ENCODE measurements at places on chromosomes 5 and 9.
A peak's percentile ranks its signal among the peaks of the same experiment; 100 is the strongest.

GRCh38 chr5:41871852-41872251 lies 1.6 kb upstream of the OXCT1 start:
- no peak for DNase-seq

DNA sequence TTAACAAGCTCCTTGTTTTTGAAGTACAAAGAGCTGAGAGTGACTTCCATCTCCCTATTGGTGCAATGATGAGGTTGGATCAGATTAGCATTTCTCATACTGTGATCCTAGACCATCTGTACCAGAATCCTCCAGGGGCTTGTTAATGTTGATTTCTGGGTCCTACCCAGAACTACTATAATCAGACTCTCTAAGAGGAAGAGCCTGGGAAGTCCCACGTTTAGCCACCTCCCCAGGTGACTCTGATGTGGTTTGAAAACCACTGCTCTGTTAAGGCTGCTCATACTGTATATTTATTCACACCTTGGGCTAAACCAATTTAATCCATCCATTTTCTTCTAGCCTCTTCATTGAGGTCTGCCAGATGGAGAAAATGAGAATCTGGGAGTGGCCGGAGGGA lies 49.6 kb upstream of the SMIM32 start:
- DNase-seq = no peak

- no peak for DNase-seq
Observed at GRCh38 chr5:89015409-89015808, 132.4 kb upstream of the MEF2C start.

- DNase-seq = no peak
Observed at GRCh38 chr9:14935106-14935751, 25.0 kb upstream of the FREM1 start.

DNA sequence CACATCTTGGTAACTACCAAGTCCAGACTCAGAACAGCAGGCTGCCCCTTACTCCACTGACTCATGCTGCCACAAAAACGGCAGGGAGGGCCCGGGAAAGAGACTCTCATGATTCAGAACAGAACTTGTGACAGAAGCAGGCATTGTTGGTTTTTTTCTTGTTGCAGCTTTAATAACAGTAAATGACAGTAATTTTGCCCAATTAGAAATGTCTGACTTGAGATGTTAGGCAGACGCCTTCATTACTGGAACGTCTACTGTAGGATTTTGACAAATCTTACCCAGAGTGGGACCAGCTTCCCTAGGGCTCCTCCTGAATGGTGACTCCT lies 77.9 kb downstream of the SEMA5A start:
- peak; percentile 5 for DNase-seq

GRCh38 chr9:82745919-82746318 lies 317.0 kb downstream of the RASEF start:
- no peak for DNase-seq

GRCh38 chr9:127644146-127644827 lies 32.2 kb downstream of the STXBP1 start:
- DNase-seq = no peak

DNA sequence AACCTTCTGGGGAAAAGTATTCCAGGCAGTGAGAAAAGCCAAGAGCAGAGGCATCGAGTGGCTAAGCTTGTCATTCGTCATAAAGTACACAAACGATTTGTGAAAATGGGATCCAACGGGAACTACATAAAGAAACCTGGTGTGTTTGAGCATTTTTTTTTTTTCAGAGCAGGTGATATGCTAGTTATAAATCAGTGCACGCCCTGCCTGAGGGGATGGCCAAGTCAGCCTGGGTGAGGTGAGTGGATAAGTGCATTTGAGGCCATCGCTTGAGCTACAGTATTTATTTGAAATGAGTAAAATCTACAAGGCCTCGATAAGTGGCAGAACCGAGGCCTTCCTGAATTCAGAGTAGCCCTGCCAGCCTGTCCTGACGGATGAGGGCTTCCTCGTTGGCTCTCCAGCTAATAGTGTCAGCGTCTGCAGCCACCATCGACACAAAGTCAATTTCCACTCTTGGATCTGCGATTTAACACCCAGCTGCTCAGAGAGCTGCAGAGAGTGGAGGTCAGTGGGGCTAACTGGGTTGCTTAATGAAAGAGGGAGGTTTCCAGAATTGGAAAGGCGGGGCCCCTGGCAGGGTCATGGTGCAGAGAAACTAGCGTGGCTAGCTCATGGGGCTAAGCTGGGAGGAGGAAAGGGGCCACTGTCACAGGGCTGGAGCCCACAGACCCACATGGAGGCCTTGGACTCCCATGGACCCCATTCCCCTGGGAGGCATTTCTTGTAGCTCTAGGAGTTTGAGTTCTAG lies 27.3 kb downstream of the PPARGC1B start:
- DNase-seq = no peak

DNA sequence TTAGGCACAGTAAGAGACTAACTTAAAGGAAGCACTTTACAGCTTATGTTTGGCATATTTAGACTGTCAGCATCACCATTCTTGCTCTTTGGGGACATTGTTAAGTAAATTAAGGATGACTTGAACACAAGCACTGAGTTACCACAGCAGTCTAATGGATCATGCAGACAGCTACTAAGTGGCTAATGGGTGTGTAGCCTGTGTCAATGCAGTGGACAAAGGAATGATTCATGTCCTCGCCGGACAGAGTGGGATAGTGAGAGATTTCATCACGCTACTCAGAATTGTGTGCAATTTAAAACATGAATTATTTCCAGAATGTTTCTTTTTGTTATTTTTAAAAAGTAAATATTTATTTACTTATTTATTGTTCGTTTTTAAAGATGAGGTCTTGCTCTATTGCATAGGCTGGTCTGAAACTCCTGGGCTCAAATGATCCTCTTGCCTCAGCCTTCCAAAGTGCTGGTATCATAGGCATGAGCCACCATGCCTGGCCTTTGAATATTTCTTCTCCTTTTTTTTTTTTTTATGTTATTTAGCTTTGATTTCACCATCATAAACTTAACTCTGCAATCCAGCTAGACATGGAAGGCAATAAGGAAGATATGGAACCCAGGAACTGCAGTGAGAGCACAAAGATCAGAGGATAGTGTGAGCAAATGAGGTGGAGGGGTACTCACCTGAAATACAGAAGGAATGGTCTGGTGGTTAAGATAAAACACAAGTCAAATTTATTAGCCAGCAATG lies 53.0 kb upstream of the KLF4 start:
- DNase-seq = peak; percentile 33

DNA sequence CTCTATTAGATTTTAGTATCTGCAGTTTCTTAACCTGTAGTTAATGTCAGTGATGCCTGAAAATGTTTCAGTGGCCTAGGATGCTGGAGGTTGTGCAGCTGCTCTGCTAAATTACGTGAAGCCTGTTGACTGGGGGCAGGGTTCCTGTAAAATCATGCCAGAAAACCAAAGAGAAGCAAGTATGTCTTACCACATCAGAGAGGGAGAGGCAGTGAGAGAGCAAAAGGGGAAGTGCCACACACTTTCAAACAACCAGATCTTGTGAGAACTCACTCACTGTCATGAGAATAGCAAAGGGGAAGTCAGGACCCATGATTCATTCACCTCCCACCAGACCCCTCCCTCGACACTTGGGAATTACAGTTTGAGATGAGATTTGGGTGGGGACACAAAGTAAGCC lies 83.9 kb upstream of the CYLC2 start:
- DNase-seq = no peak

GRCh38 chr5:137195483-137195882 lies 303.6 kb downstream of the SPOCK1 start:
- DNase-seq = no peak

DNA sequence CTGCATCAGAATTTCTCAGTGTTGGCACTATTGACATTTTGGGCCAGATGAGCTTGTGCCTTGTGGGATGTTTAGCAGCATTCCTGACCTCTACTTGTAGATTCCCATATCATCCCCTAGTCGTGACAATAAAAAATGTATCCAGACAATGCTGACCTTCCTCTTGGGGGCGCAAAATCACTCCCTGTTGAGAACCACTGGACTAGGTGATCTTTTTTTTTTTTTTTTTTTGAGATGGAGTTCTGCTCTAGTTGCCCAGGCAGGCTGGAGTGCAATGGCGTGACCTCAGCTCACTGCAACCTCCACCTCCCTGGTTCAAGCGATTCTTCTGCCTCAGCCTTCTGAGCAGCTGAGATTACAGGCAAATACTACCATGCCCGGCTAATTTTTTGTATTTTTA lies 22.6 kb downstream of the STXBP1 start:
- DNase-seq = no peak

- no peak for DNase-seq
Observed at GRCh38 chr5:141328231-141328630, 2.1 kb upstream of the PCDHGA1 start.

GRCh38 chr5:59819806-59820205 lies 73.7 kb downstream of the PDE4D start:
- DNase-seq = no peak

DNA sequence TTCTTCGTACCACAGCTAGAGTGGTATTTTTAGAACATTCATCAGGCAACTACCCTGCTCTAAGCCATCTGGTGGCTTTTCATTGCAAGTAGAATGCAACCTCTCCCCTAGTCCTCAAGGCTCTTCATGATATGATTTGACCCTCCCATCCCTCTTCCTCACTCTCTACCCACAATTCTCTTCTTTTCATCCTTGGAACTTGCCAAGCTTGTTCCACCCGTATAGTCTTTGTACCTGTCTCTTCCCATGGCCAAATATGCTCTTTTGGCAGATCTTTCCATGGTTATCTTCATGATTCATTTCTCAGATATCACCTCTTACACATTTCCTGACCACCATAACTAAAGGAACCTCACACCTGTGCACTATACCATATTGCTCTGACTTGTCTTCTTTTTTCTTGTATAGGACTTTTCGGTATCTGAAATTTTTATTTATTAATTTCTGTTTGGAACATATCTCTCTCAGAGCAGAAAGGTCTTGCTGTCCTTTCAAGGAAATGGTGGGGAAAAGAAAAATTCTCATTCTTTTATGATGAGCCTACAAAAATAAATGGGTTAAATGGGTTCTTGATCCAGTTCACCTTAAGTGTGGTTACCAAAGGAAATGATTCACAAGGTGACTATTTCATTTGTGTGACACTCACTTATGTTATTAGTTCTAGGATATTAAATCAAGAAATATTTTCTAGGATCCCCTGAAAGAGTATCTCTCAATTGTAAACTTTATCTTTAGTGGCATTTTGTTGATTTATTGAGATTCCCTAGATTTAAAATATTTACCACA lies 3.7 kb upstream of the CD274 start:
- peak; percentile 97 for DNase-seq

- peak; percentile 61 for DNase-seq
Observed at GRCh38 chr9:111831371-111832108, 36.8 kb upstream of the SHOC1 start.

GRCh38 chr5:132258102-132259068 lies 889 bp downstream of the PDLIM4 start:
- no peak for DNase-seq

GRCh38 chr9:135309763-135310125 lies 169.8 kb upstream of the PPP1R26 start:
- DNase-seq = no peak

- no peak for DNase-seq
Observed at GRCh38 chr9:33167972-33168461, 881 bp upstream of the B4GALT1 start.

GRCh38 chr9:134842321-134842720 lies 38.3 kb upstream of the FCN2 start:
- DNase-seq = no peak

GRCh38 chr9:37517923-37518322 lies 32.2 kb downstream of the POLR1E start:
- no peak for DNase-seq

- no peak for DNase-seq
Observed at GRCh38 chr9:91163444-91163772, 198.3 kb downstream of the AUH start.

DNA sequence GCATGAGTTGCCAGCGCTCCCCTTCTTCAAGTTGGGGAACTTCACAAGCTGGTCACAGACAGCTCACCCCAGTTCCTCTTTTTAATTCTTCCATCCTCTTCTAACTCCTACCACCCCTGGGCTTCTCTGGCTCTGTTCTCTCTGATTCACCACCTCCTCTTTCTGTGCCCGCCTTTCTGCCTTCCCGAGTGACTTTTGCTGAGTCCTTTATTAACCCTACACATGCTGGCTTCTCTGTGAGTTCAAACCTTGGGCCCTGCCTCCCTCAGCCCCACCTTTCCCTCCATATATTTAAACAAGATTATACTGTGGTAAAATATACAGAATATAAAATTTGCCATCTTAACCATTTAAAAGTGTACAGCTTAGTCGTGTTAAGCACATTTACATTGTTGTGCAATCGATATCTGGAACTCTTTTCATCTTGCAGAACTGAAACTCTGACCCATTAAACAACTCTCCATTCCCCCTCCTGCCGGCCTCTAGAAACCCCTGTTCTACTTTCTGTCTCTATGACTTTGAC lies 32.0 kb downstream of the SLC46A2 start:
- no peak for DNase-seq

GRCh38 chr9:385818-386398 lies 171.2 kb downstream of the DOCK8 start:
- peak; percentile 37 for DNase-seq

- DNase-seq = no peak
Observed at GRCh38 chr9:36793277-36793676, 220.6 kb downstream of the MELK start.

DNA sequence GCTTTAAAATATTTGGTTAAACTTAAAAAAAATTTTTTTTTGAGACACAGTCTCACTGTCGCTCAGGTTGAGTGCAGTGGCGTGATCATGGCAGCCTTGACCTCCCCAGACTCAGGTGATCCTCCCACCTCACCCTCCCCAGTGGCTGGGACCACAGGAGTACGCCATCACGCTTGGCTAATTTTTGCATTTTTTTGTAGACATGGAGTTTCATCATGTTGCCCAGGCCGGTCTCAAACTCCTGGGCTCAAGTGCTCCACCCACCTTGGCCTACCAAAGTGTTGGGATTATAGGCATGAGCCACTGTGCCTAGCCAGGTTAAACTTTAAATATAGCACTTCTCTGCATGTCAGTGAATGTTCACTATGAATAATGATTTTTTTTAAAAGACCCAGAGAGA lies 224.5 kb upstream of the RFX3 start:
- no peak for DNase-seq

- DNase-seq = no peak
Observed at GRCh38 chr5:39422036-39422606, 2.7 kb downstream of the DAB2 start.

- DNase-seq = no peak
Observed at GRCh38 chr5:149358294-149358651, 427 bp downstream of the PCYOX1L start.

DNA sequence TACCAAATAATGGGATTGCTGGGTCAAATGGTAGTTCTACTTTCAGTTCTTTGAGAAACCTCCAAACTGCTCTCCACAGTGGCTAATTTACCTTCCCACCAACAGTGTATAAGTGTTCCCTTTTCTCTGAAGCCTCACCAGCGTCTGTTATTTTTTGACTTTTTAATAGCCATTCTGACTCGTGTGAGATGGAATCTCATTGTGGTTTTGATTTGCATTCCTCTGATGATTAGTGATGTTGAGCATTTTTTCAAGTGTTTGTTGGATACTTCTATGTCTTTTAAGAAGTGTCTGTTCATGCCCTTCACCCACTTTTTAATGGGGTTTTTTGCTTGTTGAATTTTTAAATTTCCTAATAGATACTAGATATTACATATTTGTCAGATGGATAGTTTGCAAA lies 28.4 kb upstream of the SUSD1 start:
- no peak for DNase-seq

- no peak for DNase-seq
Observed at GRCh38 chr9:22214497-22215031, 205.5 kb upstream of the CDKN2B start.

All from trophoblast cell (in vitro differentiated cells and primary cell).